ENCODE measurements at places on chromosomes 16 and 17.
A peak's percentile ranks its signal among the peaks of the same experiment; 100 is the strongest.

- DNase-seq = no peak
Observed at GRCh38 chr17:77738751-77739531, 219.6 kb upstream of the TNRC6C start.

GRCh38 chr16:85888405-85889331 is 10.3 kb upstream of the IRF8 start:
- peak; percentile 89 for DNase-seq

DNA sequence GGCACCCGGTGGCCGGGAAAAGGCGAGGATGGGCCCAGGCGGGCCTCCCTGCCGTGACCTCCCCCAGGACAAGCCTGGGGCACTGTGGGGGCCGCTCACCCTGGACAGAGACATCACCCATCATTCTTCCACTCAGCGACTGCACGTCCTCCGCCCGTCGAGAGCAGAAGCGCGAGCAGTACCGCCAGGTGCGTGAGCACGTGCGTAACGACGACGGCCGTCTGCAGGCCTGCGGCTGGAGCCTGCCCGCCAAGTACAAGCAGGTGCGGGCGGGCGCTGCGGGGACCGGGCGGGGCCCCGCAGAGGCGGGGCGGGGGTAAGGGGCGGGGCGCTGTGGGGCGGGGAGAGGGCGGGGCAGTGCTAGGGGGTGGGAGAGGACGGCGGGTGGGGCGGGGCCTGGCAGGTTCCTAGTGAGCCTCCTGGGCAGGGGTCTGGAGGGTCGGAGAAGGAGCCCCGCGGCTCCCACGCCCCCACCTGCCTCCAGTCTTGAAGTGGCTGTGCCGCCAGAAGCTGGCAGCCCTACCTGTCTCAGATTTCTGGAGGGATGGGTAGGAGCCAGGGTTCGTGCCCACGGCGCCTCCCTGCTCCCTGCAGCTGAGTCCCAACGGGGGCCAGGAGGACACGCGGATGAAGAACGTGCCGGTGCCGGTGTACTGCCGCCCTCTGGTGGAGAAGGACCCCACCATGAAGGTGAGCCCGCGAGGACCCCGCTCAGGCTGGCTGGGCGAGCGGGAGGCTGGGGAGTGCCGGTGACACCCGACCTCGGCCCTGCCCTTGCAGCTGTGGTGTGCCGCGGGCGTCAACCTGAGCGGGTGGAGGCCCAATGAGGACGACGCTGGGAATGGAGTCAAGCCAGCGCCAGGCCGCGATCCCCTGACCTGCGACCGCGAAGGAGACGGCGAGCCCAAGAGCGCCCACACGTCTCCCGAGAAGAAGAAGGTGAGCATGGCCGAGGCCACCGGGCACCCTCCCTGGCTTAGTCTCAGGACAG is 7.5 kb downstream of the NME3 start:
- DNase-seq = peak; percentile 47

DNA sequence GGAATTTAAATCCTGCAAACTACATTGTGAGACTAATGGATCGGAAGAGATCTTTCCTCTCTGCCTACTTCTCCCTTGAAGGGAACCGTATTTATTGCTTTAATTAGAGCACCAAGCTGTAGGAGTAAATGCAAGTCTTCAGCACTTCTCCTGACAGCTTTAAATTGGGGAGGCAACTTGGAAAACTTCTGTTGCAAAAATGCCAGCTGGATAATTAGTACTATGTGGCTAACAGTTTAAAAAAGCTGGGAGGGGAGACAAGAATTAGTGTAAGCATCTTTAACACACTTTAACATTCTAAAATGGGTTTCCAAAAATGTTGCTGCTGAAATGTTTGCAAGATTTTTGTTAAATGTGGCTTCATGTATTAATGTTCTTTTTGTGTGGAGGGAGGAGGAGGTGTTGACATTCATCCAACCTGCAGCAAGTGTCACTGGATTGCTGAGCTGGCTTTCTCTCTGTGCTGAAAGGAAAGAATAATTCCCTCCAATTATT is 108.5 kb downstream of the PCTP start:
- DNase-seq = no peak

DNA sequence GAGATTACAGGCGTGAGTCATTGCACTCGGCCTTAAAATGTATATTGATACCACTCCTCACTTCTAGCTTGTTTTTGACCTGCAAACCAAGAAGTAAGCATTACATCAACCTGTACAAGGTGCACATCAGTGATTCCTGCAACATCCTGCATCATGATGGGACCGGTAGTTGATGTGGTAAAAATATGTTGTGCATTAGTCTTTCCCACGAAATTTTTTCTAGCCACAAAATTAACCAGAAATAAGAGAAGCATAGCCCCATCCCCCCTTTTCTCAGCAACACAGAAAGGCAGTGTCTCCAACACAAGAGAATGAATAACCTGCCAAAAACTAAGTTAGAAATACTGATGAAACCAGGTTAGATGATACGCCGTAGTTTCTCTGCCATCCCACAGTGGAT is 21.1 kb upstream of the NSMCE1 start:
- peak; percentile 60 for DNase-seq

- DNase-seq = peak; percentile 80
Observed at GRCh38 chr16:67150833-67151396, at the start of gene B3GNT9. TSS of gene B3GNT9 (minus strand) at chr16:67150998. CDS start at chr16:67150485, 513 bp downstream.

DNA sequence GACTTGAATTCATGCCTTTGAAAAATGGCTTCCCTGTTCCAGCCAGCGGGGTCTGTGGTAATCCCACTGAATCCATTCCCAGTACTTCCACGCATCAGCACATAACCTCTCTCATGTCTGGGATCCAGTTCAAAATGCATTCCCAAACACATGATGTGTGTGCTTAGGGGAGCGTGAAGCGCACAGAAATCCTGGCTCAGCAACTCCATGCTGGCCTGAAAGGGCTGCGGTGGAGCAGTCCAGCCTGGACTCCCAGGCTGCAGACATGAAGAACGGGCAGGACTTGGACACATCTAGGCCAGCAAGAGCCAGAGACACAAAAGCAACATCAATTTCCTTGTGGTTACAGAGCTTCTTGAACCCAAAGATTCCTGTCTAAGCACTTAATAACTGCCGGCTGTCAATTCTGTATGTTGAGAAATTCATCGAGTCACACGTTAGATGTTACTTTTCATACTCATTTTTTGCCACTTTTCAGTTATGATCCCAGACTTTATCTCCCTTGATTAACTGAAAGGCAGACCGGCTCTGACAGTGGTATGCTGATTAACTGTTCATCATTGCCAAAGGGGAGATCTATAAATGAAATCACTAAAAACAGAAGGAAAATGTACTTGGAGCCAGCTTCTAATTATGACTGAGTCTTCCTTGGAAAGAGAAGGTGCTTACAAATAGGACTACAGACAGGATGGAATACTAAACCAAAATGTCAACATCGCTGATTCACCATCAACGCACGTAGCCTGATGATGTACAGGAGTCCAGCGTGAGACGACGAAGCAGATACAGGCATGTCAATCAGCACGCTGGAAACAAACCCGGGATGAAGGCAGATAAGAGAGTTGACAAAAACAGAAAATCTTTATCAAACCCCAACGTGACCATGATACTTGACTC is 23.0 kb downstream of the NSMCE1 start:
- DNase-seq = peak; percentile 79

- peak; percentile 37 for DNase-seq
Observed at GRCh38 chr17:17808706-17809432, 27.9 kb downstream of the SREBF1 start.

DNA sequence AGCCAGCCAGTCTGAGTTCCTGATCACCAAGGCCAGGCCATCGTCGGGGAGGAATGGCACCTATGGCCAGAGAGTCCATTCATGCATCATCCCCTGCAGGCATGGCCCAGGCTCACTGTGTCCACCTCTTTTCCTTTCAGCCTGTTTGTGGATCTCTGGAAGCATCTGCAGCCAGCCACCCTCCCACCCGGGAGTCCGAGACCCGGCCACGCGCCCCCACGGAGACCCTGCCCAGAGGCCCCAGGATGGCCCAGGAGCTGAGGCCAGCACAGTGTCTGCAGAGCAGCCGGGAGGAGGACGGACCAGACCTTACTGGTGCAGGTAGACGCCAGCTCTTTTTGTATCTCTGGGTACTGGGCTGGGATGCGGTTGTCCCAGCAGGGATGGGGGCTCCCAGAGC is 245.1 kb upstream of the CIBAR2 start:
- no peak for DNase-seq

GRCh38 chr17:48545022-48545375 is at the start of gene HOXB2:
TSS of gene HOXB2 (minus strand) at chr17:48545109. CDS start at chr17:48544911, 198 bp downstream.
- DNase-seq = peak; percentile 77

DNA sequence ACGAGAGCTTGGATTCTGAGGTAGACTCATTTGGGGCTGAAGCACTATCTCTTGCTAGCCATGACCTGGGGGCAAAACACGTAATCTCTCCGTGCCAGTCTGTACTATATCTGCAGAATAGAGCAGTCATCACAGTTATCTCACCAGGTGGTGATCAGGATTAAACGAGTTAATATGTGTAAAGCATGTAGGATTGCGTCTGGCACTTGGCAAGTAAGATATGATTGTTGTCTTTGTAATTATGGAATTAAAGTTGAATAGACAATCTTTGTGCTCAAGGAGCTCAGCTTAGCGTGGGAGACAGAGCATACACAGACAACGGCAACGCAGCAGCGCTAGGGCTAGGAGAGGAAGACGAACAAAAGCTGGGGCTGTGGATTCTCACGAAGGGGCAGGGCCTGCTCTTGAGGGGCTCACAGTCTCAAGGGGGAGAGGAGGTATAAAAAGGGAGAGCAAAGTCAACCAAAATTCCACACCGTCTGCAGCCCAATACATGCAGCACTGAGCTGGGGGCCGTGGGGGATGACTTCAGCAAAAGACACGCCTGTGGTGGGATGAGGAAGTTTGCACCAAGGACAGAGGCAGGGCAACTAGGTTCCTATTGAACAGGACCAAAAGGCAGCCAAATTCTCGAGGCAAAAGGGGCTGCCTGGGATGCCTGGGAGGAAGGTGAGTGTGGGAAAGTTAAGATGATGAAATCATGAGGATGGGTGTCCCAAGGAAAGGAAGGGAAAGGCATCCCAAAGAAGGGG is 68.6 kb downstream of the SDK2 start:
- no peak for DNase-seq

GRCh38 chr16:85565801-85566526 is 47.2 kb upstream of the GSE1 start:
- DNase-seq = no peak

DNA sequence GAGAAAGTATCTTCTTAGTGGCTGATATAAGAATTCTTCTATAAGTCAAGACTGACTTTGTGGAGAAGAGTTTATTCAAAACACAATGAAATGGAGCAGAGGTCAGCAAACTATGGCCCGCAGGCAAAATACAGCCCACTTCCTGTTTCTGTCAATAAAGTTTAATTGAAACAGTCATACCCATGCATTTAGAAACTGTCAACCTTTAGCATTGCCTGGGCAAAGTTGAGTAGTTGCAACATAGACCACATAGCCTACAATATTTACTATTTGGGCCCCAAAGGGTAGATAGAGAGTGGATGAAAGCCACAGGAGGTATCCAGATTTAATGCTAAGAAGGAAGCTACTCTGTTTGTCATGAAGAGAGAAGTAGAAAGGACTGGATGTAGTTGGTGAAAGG is 38.0 kb downstream of the ACSM2B start:
- DNase-seq = no peak

- DNase-seq = no peak
Observed at GRCh38 chr17:48378708-48379392, 51.2 kb downstream of the SKAP1 start.

DNA sequence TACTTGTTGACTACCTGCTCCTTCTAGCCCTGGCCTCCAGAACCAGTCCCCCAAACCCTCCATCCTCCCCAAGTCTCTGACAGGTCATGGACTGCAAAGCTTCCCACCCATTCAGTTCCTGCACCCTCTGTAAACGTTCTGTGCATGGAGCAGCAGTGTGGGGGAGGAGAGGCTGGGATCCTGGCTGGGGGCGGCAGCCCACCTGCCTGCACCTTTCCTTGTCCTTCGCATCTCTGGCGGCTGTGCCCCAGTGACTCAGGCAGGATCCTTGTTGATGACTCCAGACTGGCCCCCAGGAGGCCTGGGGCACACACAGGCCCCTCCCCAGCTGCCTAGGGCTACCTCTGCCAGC is 1.6 kb upstream of the PKMYT1 start:
- DNase-seq = no peak

DNA sequence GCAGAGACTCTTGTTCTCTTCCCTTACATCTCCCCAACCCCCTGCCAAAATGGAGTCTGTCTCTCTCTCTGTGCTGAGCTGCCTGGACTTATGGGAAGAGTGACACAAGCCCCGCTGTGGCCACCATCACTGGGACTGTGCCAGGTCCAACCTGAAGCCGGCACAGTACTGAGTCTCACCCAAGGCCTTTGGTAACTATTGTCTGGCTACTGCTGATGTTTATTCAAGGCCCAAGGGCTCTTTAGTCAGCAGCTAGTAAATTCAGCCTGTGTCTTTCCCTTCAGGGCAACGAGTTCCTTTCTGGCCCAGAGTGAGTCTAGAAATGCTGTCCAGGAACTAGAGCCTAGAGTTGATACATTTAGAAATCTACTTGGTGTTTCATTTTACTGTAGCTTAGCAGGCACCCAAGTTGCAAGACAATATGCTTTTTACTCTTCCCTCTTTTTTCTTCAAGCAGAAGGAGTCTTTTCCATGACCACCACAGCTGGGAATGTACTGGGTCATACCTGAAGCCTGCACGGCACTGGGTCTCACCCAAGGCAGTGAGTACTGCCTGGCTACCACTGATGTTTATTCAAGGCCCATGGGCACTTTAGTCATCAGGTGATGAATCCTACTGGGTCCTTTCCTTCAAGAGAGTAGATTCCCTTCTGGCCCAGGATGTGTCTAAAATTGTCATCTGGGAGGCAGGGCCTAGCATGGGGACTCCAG is 17.7 kb downstream of the EFCAB5 start:
- peak; percentile 18 for DNase-seq

DNA sequence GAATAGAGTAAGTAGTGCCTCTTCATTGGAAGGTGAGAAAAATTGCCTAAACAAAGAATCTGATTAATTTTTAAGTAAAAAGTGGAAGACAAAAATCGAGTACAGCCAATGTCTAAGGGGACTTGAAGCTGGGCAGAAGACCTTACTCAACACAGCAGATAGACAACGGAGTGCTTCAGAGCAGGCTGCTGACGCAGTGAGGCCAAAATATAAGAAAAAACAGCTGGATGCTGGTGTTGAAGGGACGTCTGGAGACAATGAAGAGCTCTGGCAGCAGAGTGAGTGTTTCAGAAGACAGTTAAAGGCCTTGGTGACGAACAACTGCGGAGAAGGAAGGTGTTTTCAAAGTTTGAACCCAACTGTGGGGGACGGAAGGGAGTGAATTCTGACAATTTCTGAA is 169.8 kb downstream of the MRTFB start:
- DNase-seq = no peak

DNA sequence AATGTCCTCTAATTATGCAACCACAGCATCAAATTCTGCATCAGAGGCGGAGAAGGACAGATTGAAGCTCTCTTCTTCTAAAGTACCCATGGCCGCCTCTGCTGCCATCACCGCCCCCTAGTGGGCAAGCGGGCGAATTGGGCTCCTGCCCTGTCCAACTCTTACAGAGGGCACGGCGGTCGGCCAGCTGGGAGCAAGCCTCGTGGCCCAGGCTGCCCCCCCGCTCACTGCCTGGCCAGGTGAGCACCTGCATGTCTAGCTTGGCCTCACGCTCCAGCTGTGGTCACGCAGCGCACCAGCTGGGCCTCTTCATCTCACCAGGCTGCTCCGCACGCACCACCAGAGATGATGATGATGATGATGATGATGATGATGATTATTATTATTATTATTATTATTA is 146.1 kb upstream of the TOM1L1 start:
- no peak for DNase-seq

GRCh38 chr17:13114601-13115031 is 96.8 kb upstream of the ELAC2 start:
- peak; percentile 97 for DNase-seq

- DNase-seq = no peak
Observed at GRCh38 chr16:929227-930073, 41.3 kb downstream of the LMF1 start.

GRCh38 chr16:59459806-59460205 is 725.7 kb upstream of the GOT2 start:
- peak; percentile 66 for DNase-seq

- no peak for DNase-seq
Observed at GRCh38 chr16:90008708-90009145, 10.5 kb downstream of the DBNDD1 start.

Measured in fibroblast of skin of right biceps (primary cell).